Fibroblast of skin of right quadriceps (primary cell): ENCODE measurements at places on chromosomes 2 and 18.
A peak's percentile ranks its signal among the peaks of the same experiment; 100 is the strongest.

- no peak for DNase-seq
These were observed 68.8 kb upstream of the LYPD6B start for GRCh38 chr2:148969659-148970061.

- DNase-seq, result no peak
These were observed 13.4 kb downstream of the MYO3B start for GRCh38 chr2:170191166-170191866.

- no peak for DNase-seq
These were observed 6.8 kb downstream of the COPS9 start for GRCh38 chr2:240129311-240129710.

DNA sequence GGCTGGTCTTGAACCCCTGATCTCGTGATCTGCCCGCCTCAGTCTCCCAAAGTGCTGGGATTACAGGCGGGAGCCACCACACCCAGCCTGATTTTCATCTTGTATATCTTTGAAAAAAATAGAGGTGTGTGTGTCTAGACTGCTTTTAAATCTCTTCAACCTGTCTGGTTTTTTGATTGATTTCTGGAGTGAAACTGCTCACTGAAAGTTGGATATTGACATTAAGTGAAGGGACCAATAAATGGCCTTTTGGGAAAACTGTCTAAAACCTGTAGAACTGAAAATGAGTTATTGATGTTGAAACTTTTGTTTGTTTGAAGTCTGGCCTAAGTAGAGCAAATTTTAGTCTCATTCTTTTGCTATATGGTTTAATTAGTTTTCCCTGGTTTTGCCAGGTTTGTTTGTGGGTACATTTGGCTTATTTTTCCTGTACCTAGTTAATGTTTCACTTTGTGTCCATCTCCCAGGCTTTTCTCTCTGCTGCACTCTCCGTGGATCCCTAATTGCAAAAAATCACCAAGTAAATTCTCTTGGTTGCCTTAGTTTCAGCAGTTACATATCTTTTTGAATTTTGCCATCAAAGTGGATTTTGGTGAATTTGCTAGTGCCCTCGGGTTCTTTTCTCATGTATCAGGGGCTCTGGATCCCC is 144.3 kb downstream of the MAP4K4 start:
- no peak for DNase-seq

DNA sequence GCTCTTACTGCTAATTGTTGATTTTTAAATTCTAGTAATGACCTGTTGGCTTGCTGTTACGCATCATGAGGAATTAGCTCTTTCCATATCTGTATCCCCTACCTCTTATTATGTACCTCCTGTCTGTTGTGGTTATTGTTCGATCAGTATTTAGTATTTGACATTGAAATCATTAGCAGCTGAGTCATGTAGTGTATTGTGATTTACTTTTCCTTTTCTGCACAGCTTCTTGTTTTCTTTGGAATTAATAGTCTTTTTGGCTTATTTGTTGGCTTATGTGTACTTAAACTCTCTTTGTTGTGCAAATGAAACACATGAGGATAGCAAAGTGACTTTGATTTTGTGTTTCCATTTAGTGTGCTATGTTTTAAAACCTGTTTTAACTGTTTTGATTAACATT is 4.3 kb downstream of the EPB41L5 start:
- no peak for DNase-seq

GRCh38 chr18:8685141-8685913 is 20.0 kb upstream of the MTCL1 start:
- no peak for DNase-seq

- no peak for DNase-seq
These were observed 172.3 kb downstream of the INO80D start for GRCh38 chr2:205913668-205914067.

- no peak for DNase-seq
These were observed 216.7 kb downstream of the CDH20 start for GRCh38 chr18:61549889-61550288.

DNA sequence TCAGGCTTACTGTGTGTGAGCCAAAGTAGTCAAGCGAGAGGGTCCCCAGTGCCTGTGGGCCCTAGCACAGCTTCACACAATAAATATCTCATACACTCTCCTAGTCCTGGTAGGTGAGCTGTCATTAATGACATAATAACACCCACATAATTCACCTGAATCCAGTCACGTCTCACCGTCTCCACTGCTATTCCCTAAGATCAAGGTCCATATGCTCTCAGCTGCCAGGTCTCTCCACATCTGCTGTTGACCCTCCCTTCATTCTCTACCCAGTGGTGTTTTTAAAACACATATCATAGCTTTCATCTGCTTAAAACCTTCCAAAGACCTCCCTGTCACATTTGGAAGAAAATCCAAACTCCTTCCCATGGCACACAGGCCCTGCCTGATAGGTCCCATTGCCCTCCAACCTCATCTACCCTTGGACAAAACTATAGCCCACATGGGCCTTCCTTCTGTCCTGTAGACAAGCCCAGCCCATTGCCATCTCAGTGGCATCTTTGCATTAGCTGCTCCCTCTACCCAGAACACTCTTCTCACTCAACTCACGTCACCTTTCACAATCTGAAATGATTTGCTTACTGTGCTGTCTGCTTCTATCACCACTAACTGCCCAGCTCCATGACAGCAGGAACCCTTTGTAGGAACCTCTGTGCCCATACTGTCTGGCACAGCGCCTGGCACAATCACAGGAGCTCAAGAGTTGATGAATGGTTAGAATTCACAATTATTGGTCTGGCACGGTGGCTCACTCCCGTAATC is 7.5 kb downstream of the KCNG3 start:
- DNase-seq, result no peak

- no peak for DNase-seq
These were observed 637 bp upstream of the SFT2D3 start for GRCh38 chr2:127700527-127701192.

DNA sequence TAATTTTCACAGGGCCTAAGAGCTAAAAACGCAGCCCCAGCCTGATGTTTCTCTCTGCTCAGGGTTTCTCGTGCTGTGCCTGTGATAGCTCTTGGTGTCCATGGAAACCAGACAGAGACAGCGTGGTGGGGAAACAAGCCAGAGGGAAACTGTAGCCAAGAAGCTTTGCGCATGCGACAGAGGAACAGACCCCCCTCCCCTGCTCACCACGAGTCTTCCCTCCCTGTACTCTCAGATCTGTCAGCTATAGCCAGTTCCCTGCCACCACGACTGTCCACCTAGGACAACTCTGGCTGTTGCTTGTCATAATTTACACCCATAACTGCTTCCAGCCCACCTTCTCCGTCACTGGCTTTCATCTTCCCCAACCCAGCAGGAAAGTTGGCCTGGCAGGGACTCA is 13.2 kb upstream of the DNAJC27 start:
- peak; percentile 49 for DNase-seq

DNA sequence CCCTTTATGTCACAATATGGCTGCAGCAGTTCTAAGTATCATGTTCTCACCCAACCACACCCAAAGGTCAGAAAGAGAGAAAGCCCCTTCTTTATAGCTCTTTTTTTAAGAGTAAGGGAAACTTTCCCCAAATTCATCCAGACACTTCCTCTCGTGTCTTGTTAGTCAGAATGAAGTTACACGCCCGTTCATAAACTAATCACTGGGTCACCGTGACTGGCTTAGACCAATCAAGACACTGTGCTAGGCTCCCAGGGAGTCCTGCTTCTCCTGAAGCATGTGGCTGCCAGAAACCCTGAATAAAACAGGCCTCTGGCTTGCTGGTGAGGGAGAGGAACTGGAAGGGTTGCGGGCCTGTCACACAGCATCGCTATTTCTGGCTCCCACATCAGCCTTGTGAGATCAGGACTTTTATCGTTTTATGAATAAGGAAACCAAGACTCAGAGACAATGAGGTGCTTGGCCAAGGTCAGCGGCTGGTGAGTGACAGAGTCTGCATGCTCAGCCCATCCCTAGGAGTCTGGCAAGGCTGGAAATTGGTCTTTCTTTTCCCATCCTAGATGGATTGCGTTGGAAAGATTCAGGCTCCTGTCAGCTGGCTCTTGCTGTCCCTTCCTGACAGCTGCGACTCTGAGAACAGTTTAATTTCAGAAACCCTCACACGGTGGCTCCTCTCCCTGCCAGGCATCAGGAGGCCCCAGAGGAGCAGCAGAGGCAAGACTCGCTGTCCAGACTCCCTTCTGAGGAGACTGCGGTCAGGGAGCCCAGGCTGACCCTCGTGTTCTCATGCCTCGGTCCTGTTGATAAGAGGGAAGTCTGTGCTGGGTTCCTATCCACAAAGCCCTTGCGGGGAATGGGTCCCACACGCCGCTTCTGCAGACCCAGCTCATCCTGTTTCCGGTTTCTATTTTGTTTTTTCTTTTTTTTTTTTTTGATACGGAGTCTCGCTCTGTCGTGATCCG is 104.5 kb upstream of the TAF1B start:
- peak; percentile 30 for DNase-seq

DNA sequence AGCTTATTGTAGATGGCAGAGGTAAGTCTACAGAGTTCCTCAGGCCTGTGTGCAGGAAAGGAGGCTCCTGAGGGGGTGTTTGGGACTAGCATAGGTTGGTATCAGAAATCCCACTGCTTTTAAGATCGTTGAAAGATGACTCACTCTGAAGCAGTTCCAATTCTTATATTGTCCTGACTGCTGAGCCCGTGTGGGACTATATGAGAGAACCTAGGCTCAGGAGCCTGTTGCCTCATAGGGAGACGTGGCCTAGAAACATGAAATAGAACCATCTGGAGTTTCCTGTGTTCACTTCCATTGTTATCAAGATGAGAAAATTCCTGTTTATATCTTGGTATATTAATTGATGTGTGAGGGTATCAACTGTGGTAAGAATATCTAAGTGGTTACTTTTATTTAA is 5.7 kb downstream of the CCT7 start:
- DNase-seq, result peak; percentile 39

DNA sequence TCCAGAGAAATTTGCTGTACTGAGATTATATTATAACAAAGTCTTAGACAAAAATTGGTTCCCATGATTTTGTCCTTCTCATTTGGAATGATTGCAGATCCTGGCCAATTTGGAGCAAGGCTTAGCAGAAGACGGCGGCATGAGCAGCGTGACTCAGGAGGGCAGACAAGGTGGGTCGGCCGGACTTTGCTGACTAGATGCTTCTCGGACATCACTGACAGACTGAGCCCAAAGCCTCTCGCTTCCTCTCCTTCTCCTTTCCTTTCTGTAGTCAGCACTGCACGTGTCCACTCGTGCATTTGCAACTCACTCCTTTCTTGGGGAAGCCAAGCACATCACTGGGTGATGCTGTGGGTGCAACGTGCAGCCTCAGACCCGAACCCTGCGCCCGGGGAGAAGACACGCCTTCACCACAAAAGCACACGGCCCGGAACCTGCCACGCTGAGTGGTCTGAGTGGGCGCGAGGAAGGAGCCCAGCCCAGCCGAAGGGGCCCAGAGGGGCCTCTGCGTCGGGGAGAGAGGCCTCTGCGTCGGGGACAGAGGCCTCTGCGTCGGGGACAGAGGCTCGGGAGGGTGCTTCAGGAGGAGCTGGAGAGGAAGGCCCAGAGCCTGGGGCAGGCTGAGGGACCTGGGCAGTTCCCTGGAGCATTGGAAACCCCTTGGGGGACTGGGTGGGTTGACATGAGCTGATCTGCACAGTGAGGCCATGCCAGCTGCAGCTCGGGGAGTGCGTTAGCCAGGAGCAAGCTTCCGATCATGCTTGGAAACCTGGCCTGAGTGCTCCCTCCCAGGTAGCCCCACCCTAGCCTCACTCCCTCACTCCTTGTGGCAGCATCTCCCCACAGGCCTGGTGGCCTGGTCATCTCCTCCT is 61.6 kb downstream of the ADI1 start:
- no peak for DNase-seq

GRCh38 chr2:223635080-223635479 is 32.9 kb upstream of the SCG2 start:
- peak; percentile 50 for DNase-seq

- no peak for DNase-seq
These were observed 187.4 kb downstream of the CCDC102B start for GRCh38 chr18:68985172-68985820.

GRCh38 chr18:3511980-3512379 is 62.0 kb downstream of the TGIF1 start:
- DNase-seq, result peak; percentile 82

- peak; percentile 31 for DNase-seq
These were observed 355.1 kb downstream of the EN1 start for GRCh38 chr2:118492335-118492734.

GRCh38 chr2:170019060-170019805 is 158.7 kb upstream of the MYO3B start:
- no peak for DNase-seq

DNA sequence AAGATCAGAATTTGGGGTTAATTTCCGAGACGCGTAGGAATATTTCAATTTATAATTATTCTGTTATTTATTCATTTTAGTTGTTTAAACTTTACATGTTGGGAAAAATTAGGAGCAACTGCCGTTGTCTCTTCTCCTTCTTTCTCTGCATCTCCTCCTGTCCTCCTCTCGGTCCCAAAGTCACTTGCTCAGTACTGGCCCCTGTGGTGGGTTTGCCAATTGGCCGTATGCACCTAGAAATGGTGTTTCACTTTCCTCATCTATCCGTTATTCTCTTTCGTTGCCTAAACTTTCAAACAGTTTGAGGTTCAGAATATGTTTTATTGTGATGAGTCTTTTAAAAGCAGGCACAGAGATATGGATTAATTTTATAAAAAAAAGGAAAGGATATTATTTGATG is 517.9 kb downstream of the PLCL1 start:
- no peak for DNase-seq

GRCh38 chr2:60881047-60881932 is at the start of gene REL:
Gene REL (plus strand): TSS chr2:60881574. CDS start chr2:60881841, 267 bp downstream.
- DNase-seq, result peak; percentile 84

GRCh38 chr2:163662141-163662780 is 73.5 kb downstream of the FIGN start:
- peak; percentile 37 for DNase-seq

- DNase-seq, result peak; percentile 92
These were observed 4.5 kb downstream of the STK17B start for GRCh38 chr2:196166876-196167275.

- DNase-seq, result peak; percentile 31
These were observed 175.9 kb downstream of the SLC4A3 start for GRCh38 chr2:219803294-219803693.

- peak; percentile 89 for DNase-seq
These were observed 134.1 kb upstream of the ITGB6 start for GRCh38 chr2:160334028-160334741.

- DNase-seq, result no peak
These were observed 77.5 kb downstream of the EIF2AK3 start for GRCh38 chr2:88549616-88550292.
